Iris pigment epithelial cell (primary cell): ENCODE measurements at places on chromosomes 5 and 9.

DNA sequence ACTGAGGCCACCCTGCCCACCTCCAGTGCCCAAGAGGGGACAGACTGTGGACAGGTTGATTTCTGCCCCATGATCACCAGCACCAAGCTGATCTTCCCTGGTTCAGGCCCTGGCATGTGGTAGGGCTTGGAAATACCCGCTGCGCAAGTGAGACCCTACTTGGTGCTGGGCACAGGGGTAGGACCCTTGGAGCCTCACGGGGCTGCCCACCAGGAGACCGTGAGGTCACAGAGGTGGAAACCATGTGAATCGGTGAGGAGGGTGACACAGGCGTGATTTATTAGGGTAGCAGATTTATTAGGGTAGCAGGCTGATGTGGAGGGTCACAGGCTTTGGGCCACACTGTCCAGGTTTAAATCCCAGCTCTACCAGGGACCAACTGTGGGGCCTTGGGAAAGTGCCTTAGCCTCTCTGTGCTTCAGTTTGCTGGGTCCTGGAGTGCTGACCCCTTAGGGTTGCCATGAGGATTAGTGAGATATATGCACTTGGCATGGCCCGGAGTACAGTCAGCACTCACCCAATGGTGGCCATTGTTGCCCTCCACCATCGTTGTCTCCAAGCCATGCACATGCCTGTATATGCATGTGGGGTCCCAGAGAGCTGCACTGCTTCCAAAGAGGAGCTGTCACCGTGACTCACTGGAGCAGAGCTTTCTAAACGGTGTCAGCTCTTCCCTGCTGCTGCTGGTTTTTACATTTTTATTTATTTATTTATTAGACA is 20.9 kb upstream of the DUSP1 start:
- DNase-seq = no peak

- no peak for DNase-seq
These were observed 35.3 kb downstream of the GAPVD1 start for GRCh38 chr9:125296843-125297372.

DNA sequence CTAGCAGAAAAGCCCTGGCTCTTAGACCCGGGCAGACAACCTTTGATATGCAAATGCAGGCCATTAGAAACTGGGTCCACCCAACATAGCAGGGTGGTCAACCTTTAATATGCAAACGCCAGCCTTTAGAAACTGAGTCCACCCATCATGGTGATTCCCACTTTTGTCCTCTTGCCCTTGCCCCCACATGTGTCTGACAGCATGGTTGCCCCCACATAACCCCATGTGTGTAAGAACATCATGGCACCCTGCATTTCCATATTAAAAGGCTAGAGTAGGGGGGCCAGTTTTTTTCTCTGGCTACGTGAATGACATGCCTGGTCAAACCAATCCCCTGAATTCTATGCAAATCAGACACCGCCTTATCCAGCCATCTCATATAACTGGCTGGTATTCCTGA is 273.2 kb upstream of the PRDM9 start:
- no peak for DNase-seq

GRCh38 chr9:87179553-87180340 is 232.4 kb upstream of the GAS1 start:
- peak; percentile 70 for DNase-seq

GRCh38 chr9:104836767-104837166 is 72.8 kb downstream of the NIPSNAP3B start:
- no peak for DNase-seq

- DNase-seq = no peak
These were observed 1018.0 kb downstream of the CDH18 start for GRCh38 chr5:18970000-18970399.

DNA sequence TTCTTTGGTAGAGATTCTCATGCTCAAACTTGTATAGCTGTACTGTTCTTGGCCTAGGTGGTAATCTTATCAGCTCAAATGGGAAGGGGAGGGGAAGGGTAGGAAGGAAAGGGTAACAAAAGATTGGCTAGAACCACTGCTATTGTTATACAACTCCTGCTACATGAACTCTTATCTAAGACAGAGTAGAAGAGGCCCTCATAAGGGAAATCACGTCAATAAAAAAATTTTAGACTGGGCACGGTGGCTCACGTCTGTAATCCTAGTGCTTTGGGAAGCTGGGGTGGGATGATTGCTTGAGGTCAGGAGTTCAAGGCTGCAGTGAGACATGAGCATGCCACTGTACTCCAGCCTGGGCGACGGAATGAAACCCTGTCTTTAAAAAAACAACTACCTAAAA is 15.9 kb downstream of the STOM start:
- no peak for DNase-seq

GRCh38 chr9:3828495-3828894 is 302.7 kb upstream of the RFX3 start:
- DNase-seq = peak; percentile 68

GRCh38 chr9:20297646-20298084 is 324.6 kb downstream of the MLLT3 start:
- DNase-seq = peak; percentile 92

DNA sequence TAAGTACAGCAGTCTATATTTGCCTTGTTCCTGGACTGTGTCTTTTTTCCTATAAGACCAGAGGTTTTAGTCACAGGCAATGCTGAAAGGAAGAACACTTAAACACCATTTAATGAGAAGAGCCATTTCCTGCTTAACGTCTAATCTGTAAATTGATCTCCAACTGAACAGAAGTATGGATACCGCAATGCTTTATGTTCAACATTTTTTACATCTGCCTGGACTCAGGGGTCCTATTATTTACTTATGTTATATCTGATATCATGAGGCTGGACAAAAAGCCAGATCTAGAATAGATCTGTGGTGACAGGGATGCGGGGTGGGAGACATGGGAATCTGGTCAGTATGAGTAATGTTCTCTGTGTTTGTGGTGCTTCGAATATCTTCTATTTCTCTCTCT is 334.6 kb upstream of the MPDZ start:
- no peak for DNase-seq

DNA sequence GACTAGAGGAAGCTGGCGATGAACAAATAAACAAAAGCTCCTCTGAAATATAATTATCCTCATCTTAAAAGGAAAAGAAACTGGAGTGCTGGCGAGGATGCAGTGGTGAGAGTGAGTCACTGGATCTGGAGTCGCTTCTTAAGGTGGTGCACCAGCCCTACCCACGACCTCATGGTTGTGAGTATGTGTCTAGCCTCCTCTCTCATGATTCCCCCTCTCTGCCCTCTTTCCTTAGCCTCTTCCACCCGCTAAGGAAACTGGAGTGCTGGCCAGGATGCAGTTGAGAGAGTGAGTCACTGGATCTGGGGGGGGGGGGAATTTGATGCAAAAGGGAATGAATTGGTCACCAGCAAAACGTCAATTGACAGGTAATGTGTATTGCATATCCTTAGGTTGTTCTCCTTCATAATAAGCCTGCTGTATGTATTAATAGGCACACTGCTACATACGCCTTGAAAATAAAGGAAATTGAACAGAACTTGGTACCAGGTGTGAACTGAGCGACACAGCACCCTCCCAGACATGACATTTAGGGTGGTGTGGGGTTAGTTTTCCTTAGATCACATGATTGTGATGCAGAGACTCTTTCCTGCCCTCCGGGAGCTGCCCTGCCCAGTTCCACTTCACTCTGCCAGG is 36.3 kb upstream of the EBF1 start:
- peak; percentile 77 for DNase-seq

DNA sequence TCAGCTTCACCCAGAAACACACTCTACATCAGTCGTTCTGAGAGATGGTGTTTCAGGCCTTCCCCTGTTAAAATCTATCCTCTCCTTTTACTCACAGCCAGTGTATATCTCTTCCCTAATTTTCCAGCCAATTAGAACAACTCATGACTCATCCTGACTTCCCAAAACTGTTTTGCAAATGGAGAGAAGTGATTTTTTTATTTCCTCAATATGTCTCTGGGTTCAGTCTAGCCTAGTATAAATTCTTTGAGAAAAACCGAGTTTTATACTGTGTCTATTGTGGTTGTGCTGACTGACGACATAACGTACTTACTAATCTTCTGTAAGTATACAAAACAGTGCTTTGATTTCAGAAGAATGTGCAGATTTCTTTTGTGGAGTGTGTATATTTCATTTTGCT is 28.4 kb upstream of the CAST start:
- DNase-seq = peak; percentile 81

GRCh38 chr5:7250611-7251010 is 145.3 kb upstream of the ADCY2 start:
- DNase-seq = no peak

GRCh38 chr5:80745490-80745889 is 90.7 kb upstream of the DHFR start:
- peak; percentile 89 for DNase-seq

DNA sequence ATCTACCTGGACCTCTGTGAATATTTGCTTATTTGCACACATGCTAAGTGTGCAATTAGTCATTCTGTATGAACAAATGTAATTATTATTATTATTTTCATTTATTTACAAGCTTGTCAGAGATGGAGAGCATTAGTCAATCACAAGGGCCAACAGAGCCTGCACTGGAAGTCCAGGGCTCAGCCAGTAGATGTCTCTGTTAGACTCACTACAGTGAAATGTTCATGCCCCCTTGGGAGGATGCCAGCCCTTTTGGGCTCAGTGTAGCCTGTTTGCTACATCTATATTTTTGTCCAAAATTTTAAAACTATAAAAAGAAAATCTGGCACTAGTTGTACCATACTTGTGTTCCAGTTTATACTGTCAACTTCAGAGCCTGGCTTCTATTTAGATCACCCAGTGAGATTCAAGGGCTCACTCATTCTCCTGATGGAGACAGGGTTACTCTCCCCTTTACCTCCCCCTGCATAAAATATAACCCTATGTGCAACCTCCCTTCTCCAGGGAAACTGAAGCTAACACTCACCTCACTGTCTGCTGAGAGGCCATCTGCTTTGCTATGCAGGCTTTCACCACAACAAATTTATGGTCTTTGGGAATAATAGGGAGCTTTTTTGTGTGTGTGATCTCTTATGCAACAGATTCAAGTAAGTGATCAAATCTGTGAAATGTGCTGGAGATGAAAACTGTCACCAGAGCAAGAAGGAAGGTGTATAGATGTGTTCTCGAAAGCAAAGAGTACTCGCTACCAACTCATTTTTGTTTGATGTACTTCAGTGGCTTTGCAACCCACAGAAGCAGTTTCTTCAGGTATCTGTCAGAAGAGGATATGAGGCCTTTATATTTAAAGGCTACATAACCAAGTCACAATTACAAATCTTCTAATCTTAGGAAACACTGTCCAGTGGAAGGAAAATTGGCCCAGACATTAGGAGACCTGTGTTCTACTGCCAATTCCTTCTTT is 99.9 kb upstream of the TLE4 start:
- peak; percentile 52 for DNase-seq
